KG1 (cell line): ENCODE measurements at places on chromosomes 6 and 20.

DNA sequence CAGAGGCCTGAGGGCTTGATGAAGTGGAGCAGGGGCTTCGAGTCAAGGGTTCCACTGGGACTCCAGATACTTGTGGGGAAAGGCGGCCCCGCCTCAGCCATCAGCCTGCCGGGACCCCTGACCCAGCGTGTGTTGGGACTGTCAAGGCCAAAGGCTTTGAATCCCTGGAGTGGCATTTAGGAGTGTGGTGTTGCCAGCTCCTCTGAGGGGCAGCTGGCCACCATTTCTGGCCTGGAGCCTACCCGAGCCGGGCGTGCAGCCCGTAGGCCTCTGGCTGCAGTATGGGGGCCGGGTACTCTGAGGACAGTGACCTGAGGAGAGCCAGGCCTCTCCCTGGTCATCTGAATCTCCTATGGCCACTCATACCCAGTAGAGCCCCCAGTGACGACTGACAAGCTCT is 40.0 kb downstream of the RRBP1 start:
- no peak for DNase-seq

- DNase-seq = no peak
Observed at GRCh38 chr6:7424967-7425807, 35.6 kb downstream of the RIOK1 start.

DNA sequence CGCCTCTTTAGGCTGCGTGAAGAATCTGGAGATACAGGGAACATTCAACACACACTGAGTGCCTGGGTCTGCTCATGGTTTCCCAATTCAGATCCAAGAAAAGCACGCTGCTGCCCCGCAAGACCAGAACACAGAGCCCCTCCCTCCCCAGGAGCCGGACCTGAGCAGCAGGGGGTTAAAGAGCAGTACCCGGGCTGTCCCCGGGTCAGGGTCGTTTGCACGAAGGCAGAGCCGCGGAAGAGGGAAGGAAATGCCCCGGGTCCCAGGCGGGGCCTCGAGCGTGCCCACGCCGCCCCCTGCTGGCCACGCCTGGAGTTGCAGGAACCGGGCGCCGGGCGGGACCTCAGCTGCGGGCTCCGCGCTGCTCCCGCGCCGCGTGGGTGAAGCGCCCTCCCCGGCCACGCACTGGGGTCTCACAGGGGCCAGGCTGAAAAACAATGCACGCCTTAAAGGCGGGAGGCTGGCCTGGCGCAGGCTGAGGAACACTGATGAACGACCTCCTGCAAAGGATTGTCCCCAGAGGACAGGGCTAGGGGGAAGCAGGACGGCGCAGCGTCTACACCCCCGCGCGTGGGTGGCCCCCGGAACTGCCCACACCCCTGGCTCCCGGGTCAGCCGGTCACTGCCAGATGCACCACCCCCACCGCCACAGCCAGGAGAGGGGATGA is 48.9 kb downstream of the ANKRD60 start:
- peak; percentile 4 for DNase-seq

GRCh38 chr20:25739615-25740320 is 43.1 kb upstream of the ZNF337 start:
- DNase-seq = no peak

DNA sequence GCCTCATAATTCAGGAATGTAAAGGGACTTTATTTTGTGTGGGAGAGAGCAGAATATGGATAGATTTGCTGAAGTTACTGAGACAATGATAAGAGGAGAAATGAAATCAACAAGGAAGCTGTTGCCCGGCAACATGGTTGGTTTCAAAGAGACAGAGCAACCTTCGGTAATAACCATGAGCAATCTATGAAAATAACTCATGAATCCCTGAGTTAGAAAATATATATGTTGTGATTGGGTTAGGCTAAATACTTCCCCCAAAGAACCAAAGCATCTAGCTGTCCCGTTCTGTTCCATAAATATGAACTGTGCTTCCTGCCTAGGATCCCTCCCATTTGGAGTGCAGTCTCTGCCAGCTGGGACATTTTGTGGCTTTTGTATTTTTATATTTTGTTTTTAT is 23.1 kb downstream of the SERPINB1 start:
- no peak for DNase-seq
